ENCODE measurements at places on chromosomes 5 and 9.

- DNase-seq, result no peak
These were observed 77.1 kb downstream of the YIPF5 start for GRCh38 chr5:144093400-144093799.

- DNase-seq, result no peak
These were observed 41.6 kb downstream of the FOCAD start for GRCh38 chr9:20725675-20726074.

DNA sequence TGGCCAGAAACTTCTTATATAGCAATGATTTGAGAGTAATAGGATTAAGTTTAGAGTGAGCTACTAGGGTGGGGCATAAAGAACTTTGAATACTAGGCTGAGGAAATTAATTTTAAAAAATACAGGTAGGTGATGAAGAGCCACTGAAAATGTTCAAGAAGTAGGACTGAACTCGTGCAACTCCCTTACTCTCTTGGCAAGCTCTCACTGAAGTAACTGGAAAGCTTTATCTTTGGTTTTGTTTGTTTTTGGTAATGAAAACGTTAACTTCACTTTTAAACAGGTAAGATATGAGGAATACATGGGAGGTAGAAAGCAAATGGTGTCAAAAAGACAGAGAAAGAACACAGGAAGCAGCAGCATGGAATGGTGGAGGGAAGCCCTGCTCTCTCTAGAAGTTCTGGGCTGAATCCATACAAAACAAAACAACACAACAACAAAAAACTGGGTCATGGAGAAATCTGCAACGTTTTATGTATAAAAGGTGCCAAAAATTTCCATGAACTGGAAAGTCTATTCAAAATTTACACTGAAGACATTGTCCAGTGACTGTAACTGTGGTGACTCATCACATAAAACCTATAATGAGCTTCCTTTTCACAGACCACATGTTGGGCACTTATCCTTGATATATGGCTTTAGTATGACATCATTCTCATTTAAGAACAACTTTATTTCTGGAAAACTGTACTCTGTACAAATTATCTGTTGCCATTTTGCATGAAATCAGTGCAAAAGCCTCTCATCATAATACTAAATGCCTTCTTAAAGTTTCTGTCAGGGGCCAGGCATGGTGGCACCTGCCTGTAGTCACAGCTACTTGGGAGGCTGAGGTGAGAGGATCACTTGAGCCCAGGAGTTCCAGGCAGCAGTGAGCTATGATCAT is 91.2 kb upstream of the CHD1 start:
- no peak for DNase-seq

DNA sequence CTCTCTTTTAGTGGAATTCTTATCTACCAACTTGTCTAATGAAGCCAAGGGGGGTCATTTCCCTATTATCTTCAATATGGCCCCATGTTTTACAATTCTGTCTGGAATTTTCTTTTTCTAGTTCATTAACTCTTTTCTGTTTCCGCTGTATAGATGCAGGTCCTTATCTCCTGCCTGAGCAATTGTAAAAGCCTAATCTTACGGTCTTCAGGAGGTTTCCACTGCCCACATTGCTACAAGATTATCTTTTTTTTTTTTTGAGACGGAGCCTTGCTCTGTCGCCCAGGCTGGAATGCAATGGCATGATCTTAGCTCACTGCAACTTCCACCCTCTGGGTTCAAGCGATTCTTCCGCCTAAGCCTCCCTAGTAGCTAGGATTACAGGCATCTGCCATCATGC is 132.3 kb downstream of the UNC13B start:
- no peak for DNase-seq

GRCh38 chr5:68445257-68446069 is 229.9 kb downstream of the PIK3R1 start:
- no peak for DNase-seq

DNA sequence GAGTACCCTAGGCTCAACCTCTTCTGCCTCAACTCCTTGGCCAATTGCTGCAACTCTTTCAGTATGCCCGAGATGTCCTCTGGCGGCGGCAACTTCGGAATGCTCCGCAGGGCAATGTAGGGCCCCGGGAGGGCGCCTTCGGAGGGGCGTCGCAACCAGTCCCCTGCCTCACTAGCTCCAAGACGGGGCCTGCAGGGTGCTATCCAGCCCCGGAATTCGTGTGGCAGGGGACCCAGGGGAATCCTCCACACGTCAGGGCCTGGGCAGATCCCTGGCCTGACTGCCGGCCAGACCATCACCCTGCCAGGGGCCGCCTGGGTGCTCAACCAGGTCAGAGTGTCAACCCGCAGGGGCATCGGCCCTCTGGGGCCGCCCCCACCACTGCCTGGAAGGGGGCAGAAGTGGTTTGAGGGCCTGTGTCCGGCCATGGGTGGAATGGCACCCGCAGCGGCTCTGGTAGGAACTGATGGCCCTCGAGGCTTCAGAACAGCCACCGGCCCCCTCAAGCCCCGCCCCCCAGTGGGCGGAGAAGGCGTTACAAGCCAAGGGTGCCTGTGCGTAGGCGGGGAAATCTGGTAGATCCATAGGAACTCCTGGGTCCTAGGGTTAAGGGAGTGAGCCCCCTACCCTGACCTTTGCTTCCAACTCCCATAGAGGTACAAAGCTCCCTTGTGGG is at the start of gene POU5F2:
Gene POU5F2 (minus strand): TSS at position 465 of the 676 bp plus-strand sequence. CDS start 37 bp downstream, at position 428.
- no peak for DNase-seq

DNA sequence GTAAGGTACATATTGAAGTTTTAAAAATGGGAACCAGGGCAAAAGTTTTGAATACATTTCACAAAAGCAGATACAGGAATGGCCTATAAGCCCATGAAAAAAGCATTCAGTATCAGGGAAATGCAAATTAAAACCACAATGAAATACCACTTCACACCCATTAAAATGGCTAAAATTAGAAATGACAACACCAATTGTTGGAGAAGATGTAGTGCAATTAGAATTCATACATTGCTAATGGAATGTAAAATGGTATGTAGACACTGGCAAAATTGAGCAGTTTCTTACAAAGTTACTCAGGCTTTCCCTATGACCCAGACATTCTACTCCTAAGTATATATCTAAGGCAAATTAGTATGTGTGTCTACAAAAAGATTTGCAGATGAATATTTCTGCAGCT is 34.2 kb downstream of the CDC14B start:
- DNase-seq, result no peak

DNA sequence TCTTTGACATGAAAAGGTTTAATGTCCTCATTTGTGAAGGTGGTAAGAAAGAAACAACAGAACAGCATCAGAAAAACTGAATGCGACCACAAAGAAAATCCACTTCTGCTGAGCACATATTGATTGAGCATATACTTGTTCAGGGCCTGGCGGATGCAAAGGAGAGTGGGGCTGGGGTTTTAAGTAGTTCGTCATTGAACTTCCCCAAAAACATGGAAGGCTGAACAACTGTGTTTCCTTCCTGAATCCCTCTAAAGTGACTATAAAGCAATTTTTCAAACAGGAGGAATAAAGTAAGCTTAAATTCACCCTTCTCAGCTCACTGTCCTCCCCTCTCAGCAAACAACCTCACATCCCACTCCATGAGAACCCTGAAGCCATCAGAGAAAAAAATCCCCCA is 262.9 kb downstream of the AGTPBP1 start:
- no peak for DNase-seq

GRCh38 chr9:124863371-124863871 is 1.5 kb downstream of the ARPC5L start:
- no peak for DNase-seq

DNA sequence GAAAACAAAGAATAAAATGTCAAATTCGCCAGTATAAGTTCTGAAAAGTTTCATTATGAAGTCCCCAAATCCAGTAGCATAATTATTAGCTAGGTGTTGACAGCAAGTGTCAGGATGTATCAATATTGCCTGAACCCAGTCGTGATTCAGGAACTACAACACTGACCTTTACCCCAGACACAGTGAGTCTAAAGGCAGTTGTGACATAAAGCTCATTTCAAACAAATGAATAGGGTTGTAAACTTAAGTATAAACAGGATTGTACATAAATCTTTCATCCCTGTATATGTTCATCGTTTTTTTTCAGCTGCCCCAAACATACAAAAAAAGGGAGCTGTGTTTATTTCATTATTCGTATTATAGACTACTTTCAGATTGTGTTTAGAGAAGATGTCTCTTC is 385.7 kb downstream of the PLK2 start:
- no peak for DNase-seq

DNA sequence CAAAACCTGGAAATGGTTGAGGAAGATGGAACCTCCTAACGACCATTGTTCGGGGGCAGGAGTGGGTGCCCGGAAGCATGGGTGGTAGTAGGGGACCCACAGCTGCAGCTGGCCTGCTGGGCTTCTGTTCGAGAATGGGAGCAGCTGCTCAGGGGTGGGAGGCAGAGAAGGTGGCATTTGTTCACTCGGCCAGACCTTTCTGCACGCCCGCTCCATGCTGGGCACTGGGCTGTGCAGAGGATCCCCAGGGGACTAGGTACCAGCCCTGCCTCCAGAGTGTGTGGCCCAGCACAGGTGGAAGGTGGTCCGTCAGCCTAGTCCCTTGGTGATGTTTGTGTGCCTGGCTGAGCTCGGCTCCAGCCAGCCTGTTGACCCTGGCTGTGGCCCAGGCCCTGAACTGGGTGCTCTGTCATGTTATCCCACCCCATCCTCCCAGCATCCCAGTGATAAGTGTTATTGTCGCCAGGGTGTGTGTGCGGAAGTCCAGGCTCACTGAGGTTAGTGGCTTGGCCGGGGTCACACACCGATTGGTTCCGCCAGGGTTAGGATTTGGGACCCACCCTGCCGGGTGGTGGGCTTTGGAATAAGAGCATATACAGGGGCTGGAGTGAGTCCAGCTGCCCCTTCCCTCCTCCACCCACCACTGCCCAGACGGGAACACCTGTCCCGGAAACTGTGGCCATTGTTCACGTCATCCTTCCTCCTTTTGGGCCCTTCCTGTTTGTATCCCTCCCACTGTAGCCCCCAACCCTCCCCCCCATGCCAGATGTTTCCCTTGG is 4.8 kb downstream of the N4BP3 start:
- DNase-seq, result no peak

DNA sequence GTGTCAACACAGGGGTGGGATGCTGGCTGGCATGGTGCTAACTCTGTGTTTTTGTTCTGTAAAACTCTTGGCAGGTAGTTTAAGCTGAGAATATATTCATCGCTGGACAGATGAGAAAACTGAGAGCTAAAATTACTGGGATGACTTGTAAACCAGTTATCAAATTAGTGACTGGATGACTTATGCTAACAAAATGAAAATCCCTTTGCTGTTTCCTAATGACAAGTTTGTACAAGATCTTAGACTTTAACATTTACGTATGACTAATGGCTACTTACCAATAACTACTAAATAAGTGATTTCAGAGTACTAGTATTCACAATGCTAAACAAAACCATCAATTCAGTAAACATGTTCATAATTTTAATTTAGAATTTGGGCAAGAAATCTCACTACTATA is 854.8 kb upstream of the ARRDC3 start:
- DNase-seq, result no peak

DNA sequence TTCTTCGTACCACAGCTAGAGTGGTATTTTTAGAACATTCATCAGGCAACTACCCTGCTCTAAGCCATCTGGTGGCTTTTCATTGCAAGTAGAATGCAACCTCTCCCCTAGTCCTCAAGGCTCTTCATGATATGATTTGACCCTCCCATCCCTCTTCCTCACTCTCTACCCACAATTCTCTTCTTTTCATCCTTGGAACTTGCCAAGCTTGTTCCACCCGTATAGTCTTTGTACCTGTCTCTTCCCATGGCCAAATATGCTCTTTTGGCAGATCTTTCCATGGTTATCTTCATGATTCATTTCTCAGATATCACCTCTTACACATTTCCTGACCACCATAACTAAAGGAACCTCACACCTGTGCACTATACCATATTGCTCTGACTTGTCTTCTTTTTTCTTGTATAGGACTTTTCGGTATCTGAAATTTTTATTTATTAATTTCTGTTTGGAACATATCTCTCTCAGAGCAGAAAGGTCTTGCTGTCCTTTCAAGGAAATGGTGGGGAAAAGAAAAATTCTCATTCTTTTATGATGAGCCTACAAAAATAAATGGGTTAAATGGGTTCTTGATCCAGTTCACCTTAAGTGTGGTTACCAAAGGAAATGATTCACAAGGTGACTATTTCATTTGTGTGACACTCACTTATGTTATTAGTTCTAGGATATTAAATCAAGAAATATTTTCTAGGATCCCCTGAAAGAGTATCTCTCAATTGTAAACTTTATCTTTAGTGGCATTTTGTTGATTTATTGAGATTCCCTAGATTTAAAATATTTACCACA is 3.7 kb upstream of the CD274 start:
- no peak for DNase-seq

DNA sequence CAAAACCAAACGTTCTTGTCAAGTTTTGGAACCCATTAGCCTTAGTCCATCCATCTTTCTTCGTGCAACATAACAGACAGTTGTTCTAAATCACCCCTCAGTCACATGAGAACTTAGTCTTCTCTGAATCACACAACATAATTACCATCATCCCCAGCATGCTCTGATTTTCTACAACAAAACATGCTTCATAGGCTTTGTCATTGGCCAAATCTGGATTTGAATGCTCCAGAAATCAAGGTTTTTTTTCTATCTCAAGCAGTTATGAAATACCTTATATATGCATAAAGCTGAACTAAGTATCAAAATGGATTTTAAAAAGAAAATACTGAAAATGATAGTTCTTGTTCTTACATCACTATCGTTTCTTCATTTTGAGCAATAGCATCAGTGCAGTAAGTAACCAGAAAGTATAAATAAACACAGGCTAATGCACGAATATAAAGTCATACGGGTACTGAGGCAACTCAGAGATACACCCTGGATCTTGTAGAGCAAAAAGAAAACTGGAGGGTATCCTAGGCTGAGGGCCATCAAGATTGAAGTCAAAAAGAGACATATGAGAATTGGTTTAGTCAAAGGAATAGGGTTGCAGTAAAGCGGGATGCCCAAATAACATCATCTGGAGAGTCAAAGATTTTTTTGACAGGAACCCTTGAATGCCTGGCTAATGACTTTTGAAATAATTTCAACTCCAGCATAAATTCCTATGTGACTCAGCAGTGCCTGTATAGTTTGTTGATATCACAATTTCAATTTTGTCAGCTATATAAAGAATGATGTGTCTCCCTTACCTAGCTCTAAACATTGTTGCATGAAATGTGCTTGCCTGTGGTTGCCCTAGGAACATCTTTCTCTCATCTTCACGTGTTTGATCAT is 164.7 kb downstream of the ADAMTSL1 start:
- no peak for DNase-seq

GRCh38 chr9:131814707-131815106 is 74.8 kb upstream of the RAPGEF1 start:
- no peak for DNase-seq

DNA sequence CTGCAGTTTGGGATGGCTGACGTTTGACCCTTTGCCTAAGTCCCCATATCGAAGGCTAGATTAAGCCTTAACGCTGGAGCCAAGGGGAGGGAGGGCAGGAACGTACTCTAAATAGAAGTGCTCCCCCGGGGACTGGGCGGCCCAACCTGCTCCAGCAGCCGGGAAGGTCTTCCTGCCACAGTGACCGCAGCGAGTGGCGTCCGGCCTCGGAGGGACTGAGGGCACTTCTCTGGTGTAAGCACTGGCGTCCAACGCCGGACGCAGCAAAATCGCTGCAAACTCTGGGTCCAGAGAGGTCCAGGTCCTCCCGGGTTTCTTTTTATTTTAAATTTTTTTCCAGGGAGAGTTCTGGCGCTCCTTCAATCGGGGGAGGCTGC is 505 bp upstream of the ACER2 start:
- DNase-seq, result peak; percentile 5

- DNase-seq, result no peak
These were observed 177.9 kb upstream of the TUT7 start for GRCh38 chr9:86531971-86532640.

GRCh38 chr5:90231688-90232087 is 177.9 kb downstream of the CETN3 start:
- DNase-seq, result no peak

GRCh38 chr9:89225991-89226471 is 47.4 kb upstream of the SHC3 start:
- no peak for DNase-seq

- no peak for DNase-seq
These were observed 116.7 kb upstream of the LPCAT1 start for GRCh38 chr5:1640421-1640881.

All from CD4-positive, alpha-beta T cell treated with Interleukin-15 for 4 hours (primary cell).